Fibroblast of mammary gland (primary cell): ENCODE measurements at places on chromosomes 4 and X.

DNA sequence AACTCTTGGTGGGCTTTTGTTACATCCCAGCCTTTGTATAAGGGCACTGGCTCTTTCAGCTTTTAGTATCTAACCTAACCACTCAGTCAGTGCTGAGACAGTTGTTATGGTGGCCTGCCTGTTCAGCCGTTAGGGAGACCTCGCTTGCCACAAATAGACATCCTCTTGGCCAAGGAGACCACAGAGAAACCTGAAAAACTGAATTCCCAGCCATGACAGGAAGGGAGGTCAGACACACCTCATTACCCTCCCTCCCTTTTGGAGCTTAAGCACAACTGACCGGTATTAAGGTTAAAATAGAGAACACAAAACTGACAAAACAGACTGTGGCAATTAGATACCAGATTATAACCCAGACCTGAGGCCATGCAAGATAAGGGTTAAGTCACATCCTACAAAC is 1639.3 kb downstream of the RPA4 start:
- DNase-seq, result no peak

DNA sequence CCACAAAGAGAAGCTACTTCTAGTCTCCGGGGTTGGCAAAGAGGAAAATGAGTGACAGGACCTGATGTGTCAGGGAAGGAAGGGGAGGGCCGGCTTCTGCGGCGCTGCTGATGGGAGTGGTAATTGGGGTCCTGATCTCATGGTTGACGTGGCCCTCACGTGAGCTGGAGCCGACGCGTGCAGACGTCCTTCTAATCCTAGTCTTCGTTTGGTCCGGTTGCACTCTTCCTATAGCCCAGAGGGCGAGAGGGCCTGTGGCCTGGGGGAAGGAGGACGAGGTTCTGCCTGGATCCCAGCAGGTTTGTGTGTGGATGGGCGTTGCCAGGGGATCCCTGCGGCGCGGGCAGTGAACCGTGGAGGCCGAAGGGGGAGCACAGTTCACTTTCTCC is at the start of gene ARMCX1:
Gene ARMCX1, plus strand, starts transcription at position 186 of the 389 bp plus-strand sequence. CDS start 2,384 bp downstream, outside the sequence.
- DNase-seq, result peak; percentile 84

DNA sequence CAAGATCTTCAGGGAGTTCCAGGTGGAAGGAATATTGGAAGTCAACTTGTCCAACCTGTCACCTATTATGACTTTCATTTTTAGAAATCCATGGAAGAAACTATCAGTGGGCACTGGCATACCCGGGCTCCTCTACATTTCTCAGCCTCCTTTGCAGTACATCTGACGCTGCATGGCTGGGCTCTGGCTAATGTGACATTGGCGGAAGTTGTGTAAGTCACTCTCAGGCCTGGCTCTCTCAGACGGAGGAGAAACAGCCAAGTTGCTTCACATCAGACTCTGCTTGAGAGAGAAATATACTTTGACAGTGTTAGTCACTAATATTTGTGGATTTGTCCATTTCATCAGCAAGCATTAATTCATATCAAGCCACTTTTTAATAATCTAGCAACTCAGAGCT is 4.5 kb downstream of the DCHS2 start:
- no peak for DNase-seq

DNA sequence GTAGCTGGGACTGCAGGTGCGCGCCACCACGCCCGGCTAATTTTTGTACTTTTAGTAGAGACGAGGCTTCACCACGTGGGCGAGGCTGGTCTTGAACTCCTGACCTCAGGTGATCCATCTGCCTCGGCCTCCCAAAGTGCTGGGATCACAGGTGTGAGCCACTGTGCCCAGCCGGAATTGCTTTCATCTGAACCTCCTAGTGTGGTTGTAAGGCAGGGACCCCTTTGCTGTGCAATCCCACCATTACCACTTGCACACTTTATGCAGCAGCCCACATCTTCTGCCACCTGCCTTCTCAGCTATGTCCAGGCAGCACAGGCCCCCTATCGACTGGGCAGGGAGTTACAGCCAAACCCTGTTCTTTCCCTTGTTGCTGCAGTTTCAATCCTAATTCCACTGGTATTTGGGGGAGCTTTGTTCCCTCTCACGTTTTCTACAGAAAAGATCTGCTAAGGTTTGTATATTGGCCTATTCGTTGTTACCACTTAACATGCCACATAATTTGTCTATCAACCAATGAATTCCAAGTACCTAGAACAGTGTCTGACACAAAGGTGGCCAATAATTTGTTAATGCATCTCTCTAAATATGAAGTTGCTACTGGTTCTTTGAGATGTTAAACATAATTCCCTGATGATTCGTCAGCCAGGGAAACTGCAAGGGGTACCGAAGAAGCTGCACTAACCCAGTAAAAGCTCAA is 6.5 kb downstream of the RPL39 start:
- peak; percentile 40 for DNase-seq

DNA sequence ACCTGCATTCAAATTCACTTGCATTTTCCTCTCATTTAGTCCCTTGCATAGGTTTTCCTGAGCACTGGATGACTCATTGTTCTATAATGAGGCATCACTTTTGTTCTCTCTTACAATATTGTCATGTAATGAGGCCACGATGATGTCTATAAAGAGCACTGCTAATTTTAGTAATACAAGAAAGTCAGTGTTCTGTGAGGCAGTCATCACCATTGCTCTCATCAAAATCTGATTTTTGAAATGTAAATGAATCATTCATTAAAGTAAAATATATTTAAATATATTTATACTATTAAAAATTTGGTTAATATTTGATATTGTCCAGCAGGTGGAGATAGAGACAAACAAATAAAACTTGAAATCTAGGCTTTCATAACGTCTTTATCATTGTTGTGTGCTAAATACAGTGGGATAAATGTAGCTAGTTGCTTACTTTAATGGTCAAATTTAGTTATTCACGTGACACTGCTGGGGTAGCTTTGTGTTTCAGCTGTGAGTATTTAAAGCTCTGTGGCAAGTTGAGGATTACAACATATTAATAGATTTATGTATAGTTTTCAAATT is 15.4 kb downstream of the HMGB2 start:
- peak; percentile 70 for DNase-seq

DNA sequence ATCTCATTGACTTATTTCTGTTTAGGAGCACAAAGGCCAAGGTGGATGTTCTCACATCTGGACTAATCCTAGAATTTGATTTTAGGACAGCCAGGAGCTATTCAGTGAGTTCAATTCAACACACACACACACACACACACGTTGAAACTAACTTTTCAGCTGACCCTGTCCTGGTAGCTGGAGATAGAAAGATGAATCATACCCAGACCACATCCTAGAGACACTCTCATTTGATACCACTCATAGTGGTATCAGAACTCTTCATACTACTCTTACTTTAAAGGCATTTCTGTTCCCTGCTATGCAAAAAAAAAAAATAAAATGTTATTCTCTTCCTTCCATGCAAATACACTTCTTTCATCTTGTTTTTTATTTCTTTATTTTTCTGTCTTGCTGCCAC is 36.7 kb downstream of the KLF8 start:
- peak; percentile 28 for DNase-seq

DNA sequence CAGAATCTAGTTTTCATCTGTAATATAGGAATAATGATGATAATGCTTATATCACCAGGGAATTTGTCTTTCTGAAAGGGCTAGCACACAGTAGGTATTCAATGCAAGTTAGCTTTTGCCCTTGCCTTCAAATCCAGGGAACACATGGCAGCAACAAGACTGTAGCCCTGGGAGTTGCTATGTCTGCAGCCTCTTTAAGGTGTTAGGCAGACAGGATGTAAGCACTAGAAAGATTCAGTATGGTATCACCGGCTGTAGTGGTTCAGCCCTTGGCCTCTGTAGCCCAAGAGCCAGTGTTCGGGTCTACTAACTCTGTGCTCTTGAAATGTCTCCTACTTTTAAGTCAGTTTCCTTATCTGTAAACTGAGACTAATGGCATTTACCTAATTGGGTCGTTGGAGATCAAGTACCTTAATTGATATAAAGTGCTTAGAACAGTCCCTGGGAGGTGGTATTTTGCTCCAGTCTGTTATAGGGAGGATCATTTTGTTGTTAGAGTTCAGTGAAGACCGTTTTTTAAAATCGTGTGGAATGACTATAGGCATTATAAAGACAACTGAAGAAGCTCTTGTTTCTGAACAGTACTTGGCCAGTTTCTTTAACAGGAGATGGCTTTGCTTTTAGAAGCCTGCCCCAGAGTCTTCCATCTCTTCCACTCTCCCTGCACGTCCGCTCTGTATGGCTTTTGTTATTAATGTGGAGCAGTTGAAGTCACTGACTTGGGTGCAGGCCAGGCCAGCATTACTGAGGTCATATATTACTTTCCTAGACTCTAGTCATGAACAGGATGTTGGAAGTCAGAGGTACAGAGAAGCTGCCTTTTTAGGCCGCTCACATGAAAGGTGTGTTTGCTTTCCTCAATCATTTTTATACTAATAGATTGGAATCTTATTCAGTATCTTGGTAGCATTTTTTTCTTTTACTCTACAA is 44.8 kb downstream of the GAB1 start:
- DNase-seq, result peak; percentile 90

DNA sequence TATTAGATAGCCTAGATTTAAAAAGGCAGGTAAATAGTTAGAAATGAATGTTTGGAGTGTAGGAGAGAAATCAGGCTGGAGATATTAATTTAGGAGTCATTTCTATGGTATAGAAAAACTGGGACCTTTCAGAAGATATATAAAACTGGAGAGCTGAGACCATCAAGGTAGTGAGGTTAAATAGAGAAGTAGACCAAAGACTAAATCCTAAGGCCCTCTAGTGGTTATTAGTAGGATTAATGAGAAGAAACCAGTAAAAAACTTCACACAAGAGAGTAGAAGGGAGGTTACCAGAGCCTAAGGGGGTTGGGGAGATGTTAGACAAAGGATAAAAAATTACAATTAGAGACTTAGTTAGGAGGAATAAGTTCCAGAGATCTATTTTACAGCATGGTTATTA is 351.0 kb upstream of the SPANXN1 start:
- peak; percentile 4 for DNase-seq

DNA sequence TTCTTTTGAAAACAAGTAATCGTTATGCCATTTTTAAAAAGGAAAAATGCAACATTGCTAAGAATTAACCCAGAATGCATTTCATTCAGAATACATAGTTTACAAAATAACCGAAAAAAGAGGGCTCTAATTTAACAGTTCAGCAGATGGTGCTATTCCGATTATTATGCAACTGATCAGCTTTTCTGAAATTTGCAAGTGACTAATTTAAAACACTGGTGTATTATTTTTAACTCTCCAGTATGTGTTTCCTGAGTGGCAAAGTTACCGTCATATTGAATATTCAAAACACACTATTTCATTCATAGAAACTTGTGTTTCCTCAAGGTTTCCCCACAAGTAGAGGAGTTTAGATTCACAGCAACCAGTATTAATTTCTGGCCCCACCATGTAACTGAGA is 21.1 kb downstream of the ZBTB49 start:
- no peak for DNase-seq

DNA sequence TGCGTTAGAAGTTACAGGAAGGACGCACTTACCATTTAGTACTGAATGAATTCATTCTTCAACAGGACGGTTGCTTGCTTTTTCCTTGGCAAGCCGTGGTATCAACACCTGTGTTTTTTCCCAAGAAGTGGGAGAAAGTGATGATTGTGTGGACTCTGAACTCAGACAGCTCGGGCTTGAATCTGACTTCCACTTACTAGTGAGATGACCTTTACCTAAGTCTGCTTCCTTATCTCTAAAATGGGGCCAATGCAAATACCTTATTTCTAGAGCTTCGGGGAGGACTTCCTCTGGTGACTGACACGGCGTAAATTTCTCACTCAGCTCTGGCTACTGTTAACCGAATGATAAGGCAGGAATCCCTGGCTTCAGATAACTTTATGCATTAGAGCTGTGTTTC is 146.8 kb upstream of the RBPJ start:
- DNase-seq, result no peak

- DNase-seq, result peak; percentile 78
These were observed 120.7 kb upstream of the TRIM2 start for GRCh38 chr4:153083447-153083947.

DNA sequence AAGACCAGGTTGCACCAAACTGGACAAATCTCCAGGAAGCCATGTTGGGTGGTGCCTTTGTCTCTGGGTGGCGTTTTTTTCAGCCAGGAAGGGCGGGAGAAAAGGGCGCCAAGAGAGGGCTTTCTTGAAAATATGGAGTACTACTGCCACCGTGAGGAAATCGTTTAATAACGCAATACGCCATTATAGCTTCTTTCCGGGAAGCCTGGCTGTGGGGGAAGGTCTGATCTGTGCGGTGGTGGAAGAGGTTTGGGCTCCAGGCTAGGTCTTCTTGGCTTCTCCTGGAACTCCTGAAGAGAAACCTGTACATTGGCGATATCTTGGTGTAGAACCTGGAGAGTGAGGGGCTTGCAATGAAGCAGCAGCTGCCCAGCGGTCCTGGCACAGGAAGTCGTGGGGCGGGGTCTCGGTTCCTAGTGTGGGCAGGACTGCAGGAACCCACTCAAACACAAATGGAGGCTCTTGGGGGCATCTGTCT is 202.7 kb downstream of the OR13H1 start:
- DNase-seq, result peak; percentile 85

DNA sequence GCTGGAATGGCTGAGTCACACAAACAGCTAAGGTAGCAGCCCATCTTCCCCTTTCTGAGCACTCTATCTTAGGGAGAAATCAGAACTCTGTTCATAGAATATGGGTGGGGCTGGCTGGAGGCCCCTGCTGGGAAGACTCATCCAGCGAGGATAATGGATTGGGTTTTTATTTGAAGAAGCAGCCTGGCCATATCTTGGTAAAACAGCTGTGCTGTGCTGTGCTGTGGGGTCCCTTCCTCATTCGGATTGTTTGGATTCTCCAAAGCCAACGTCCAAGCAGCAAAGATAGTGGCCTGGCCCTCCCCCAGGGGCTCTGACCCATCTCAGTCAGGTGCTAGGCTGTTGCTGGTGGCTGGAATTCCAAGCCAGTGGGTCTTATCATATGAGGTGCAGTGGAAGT is 63.8 kb downstream of the ZNF718 start:
- no peak for DNase-seq

DNA sequence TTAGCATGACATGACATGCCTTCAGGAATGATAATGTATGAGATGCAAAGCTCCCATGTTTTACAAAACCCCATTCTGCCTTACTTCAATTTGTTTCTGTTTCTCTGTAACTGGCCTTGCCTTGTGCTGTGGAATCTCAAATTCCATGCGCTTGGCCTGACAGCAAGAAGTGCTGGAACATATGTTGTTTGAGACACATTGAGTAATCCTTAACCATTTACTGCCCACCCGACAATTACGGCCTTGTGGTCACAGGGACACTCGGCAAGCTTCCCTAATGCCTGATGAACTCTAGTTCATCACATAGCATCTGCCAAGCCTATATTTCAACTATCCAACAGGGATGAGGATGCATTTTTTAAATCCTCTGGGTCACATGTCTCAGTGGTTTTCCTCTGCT is 226.4 kb upstream of the CASK start:
- DNase-seq, result peak; percentile 3
